ENCODE measurements at places on chromosomes 1 and 21.

DNA sequence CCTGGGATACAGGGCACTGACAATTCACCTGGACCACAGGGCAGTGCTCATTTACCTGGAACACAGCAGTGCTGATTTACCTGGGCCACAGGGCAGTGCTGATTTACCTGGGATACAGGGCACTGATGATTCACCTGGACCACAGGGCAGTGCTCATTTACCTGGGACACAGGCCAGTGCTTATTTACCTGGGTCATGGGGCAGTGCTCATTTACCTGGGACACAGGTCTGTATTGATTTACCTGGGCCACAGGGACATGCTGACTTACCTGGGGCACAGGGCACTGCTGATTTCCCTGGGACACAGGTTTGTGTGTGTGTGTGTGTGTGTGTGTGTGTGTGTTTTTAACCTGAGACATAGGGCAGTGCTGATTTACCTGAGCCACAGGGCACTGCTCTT lies 261.7 kb downstream of the MATN1 start:
- no peak for DNase-seq

DNA sequence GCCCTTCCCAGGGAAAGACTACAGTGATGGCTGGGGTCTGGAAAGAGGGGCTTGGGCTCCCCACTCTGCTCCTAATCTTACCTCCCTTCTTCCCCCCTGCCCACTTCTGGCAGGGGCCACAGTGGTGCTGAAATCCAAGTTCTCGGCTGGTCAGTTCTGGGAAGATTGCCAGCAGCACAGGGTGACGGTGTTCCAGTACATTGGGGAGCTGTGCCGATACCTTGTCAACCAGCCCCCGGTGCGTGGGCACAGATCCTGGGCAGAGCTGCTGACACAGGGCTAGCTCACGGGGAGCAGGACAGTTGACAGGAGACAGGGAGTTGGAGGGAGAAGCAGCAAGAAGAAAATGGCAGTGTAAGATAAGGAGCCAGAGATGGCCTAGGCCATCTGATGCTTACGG lies 2.4 kb downstream of the SLC27A3 start:
- no peak for DNase-seq

DNA sequence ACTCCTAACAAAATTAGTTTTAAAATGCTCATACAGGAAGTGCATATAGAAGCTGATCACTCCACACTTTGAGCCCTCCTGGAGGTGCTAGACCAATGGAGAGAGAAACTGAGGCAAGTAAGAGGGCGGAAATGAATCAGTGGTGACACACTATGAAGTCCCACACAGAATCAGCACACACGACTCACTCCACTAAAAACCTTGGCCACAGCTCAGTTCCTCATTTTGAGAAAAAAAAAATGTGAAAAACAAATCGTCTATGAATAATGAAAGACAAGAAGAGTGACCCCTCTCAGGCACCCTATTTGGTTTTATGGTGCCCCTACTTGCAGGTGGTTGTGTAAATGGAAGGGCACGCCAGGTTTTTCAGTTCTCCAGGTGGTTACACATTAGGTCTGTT lies 675.1 kb upstream of the BRINP3 start:
- DNase-seq = no peak

- no peak for DNase-seq
Observed at GRCh38 chr1:56123421-56123820, 455.9 kb downstream of the PLPP3 start.

DNA sequence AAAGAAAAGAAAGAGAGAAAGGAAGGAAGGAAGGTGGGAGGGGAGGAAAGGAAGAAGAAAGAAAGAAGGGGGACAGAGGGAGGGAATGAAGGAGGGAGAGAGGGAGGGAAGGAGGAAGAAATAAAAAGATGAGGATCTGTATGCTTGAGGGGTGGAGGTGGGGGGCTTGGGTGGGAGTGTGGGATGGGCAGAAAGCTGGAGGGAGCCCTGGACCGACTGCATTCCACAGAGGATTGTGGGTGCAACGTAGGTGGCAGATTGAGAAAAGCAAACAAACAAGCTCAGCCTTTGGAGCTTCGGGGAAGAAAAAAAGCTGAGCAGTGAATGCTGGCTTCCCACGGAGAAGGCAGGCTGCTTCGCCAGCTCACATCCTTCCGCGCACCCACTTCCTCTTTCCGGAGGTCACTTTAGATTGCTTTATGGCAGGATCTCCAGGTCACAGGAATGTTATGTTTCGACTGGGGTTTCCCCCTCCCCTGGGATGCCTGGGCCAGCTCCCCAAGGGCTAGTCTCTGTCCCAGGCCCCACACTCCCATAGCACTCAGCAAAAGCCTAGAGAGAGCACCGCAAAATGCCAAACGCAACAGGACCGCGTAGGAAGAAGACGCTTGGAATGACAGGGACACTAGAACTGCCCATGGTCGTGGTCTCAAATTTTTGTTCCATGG lies 20.7 kb upstream of the LGALS8 start:
- peak; percentile 81 for DNase-seq

- DNase-seq = peak; percentile 11
Observed at GRCh38 chr1:152543820-152544219, 22.8 kb downstream of the LCE3E start.

- no peak for DNase-seq
Observed at GRCh38 chr21:20451046-20451445, 547.2 kb upstream of the NCAM2 start.

DNA sequence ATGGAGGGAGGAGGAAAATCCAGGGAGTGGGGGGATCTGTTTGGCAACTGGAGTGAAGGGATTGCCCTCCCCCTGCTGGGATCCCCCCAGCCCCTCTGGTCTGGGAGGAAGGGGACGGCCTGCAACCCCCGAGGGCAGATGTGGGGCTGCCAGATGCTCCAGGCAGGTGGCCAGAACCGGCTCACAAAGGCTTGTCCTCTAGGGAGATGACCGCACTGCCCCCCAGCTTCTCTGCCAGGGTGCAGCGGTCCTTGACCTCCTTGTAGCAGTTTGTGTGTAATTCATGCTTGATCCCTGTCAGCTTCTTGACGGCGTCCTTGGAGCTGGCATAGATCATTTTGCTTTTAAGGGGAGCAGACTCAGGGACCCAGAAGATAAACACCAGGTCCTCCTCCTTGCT lies 69.2 kb downstream of the ROR1 start:
- DNase-seq = no peak

DNA sequence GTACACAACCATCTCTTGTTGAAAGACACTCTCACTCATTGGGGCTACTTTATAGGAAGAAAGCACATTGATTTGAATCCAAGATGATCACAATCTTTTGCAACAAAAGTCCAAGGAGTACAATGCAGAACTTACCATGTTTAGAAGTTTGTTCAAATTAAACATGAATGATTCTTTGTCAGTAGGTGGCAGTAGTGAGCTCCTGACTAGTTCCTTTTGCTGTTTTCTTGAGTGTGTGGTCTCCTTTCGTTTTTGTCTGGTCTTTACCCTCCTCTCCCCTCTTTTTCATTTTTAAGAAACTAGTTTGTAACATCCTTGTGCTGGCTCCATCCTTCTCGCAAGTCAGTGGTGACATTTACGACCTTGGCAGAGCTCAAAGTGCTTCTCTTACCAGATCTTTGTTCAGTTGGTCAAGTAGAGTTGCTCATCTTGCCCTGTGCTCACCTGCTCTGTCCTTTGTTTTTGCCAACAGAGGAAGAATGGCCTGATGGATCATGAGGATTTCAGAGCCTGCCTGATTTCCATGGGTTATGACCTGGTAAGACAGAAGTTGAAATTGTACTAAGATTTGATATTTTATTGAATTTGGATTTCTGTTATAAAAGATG lies 35.7 kb upstream of the MTR start:
- DNase-seq = peak; percentile 63

DNA sequence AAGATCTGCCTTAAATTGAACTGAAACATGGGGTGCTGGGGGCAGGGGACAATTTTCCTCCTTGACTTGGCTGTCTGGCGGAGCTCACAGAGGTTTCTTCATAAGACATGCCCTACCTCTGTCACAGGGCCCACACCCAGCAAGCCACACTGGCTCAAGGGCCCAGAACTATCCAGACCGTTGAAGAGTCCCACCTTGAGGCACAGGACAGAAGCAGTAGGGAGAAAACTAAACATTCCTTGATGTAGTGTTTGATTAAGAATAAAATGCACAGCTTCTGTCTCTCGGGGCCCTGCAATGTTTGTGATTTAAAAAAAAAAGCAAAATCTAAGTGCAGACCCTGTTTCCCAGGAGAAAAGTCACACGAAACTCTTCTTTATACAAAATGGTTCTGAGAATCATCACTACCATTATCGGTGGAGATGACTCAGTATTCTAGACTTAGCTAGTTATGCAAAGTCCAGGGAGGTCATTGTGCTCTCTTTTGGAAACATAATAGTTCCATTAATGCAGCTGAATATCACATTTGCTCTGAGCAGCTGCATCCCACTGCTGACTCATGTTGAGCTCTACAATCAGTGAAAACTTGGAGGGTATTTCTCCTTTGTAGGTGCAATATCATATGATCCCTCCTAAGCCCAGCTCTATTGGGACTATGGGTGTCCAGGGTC lies 53.6 kb upstream of the DIRAS3 start:
- DNase-seq = no peak

DNA sequence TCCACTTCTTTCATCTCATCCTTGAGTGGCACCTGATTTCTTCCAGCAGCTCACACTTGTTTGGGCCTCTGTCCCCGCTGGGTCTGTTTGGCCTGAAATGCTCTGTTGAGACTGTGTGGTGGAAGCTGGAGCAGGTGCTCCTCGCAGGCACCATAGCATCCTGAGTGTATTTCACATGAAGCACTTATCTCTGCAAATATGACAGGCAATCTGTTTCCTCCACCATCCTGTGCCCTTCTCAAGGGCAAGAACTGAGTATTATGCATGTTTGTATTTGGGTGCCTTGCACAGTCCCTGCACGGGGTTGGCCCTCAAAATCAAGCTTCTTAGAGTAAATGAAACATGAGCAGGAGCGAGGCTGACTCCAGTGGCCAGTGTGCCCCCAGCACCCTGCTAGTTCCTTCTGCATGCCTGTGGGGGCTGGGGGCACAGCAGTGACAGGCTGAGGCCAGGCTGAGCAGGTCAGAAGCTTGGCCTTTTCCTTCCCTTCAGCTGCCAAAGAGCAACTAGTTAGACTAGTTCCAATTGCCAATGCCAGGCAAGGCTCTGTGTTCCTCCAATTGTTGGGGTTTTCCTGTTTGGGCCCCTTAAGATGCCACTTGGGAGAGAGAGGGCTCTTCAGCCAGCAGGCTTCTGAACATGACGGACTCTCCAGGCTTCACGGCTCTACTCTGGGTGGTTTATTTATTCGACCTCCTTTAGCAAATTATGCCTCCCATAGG lies 129.6 kb upstream of the ATP1A1 start:
- no peak for DNase-seq

- DNase-seq = no peak
Observed at GRCh38 chr1:43980255-43981134, 1.5 kb downstream of the B4GALT2 start.

DNA sequence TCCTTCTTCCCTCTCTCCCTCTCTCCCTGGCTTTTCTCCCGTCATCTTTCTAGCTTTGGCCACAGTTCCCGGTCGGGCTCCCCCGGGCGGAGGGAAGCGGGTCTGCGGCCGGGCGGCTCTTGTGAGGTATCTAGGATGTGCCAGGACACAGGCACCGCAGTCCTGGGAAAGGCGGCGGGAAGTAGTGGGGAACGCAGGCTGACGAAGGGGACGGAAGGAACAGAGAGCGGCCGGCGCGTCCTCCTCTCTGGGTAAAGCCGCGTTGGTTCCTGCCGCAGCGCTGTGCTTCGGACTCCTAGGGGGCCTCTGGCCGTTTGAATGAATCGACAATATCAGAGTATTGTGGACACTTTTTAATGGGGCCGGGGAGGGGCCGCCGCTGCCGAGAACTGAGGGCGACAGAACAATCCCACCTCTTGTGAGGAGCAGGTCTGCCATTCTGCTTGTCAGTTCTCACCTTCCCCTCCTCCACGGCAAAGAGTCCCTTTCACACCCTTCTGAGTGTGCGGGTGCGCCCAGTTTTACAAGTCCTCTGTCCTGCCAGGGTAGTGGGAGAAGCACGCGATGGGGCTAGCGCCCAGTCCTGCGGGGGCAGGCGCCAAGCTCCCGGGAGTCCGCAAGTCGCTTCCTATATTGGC lies 1.2 kb upstream of the LHX9 start:
- DNase-seq = no peak

- DNase-seq = no peak
Observed at GRCh38 chr1:159983681-159984080, 29.6 kb upstream of the SLAMF9 start.

DNA sequence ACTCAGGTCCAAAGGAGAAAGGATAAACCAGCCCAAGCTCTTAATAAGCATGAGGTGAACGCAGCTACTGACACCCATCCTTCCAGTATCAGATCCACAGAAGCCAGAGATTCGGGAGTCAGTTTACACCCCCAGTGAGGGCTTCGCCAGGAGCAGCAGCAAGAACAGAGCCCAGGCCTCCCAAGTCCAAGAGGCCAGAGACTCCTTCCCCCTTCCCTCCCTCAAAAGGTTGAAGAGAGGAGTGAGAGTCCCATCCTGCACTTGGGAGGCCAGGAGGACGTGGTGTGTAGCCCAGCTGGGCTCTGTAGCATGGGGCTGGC lies 72.8 kb downstream of the MRPL37 start:
- no peak for DNase-seq

DNA sequence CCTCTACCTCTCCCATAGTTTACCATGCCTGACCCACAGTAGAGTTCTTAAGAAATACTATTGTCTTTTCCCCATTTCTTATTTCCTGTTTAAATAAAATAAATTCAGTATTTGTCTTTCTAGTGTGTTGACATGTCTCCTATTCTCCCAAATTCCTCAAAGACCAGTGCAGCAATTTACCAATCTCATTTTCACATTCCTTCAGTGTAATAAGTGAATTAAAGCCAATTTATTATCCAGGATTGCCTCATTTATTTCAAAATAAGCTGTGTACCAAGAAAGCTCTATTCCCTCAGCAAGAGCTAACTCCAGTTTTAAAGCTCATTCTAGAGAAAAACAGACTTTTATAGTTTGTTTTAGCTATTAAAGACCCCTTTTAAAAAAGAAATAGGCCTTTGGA lies 49.9 kb downstream of the DISC1 start:
- no peak for DNase-seq

GRCh38 chr1:243706563-243706962 lies 143.5 kb downstream of the AKT3 start:
- no peak for DNase-seq

DNA sequence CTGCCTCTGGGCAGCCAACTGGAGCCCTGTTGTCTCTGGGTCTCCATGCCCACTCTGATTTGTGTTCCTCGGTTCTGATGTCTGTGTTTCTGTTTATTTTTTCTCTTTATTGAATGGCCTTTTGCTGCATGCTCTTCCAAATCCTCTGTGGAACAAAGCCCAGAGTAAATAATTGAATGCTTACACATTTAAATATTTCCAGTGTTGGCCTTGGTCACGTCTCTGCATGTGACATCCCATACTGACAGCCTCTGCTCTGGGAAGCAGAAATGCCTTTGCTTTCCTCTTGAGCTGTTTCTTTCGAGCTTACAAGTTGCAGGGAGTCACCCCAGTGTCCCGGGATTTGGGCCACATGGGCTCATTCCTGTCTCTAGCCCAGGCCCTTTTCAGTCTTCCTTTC lies 267.9 kb downstream of the PTPRU start:
- no peak for DNase-seq

DNA sequence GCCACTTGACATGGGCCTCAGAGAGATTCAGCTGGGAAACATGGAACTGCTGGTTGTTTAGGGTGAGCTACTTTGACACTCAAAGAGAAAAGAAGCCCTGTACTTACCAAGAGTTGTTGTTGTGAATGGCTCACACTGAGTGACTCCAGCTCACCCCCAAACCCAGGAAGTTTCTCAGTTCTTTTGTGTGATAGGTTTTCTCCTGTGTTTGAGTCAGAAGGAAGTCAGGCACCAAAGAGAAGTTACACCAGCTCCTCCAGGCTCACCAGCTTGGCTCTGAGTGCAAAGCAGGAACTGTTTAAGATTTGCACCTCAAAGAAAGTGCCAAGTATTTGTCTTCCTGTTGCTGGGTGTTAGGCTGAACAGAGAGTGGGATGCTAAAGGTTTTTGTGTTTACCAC lies 111.2 kb upstream of the PROX1 start:
- DNase-seq = no peak
